H1 (cell line): ENCODE measurements at places on chromosomes 11 and 22.

- no peak for DNase-seq
Measured at GRCh38 chr11:64134963-64135362, 30.9 kb downstream of the MACROD1 start.

GRCh38 chr11:15157181-15157580 is 42.5 kb downstream of the INSC start:
- DNase-seq: no peak

- DNase-seq: no peak
Measured at GRCh38 chr11:68999093-68999747, 13.8 kb downstream of the MRGPRF start.

DNA sequence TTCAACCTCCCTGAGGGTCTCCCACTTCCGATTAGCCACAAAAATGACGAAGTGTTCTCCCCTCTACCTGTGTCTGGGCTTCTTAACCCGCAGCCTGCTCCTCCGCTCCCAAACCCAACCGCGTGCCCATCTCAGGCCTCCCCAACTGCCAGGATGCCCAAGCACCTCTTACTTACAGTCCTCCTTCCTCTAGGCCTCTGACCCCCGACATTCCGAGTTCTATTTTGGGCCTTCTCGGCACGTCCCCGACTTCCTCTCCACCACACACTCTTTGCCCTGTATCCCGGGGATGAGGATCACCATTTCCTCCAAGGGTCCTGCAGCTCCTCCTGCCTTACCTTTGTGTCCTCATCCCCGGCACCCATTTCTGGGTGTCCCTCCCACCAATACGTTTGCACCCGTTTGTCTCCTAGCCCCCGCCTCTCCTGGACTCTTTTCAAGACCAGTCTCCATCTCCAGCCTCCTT is 388 bp upstream of the MUS81 start:
- no peak for DNase-seq

GRCh38 chr11:764322-765024 is 12.8 kb downstream of the GATD1 start:
- no peak for DNase-seq

- DNase-seq: no peak
Measured at GRCh38 chr11:105201166-105201565, 61.6 kb upstream of the CARD18 start.

DNA sequence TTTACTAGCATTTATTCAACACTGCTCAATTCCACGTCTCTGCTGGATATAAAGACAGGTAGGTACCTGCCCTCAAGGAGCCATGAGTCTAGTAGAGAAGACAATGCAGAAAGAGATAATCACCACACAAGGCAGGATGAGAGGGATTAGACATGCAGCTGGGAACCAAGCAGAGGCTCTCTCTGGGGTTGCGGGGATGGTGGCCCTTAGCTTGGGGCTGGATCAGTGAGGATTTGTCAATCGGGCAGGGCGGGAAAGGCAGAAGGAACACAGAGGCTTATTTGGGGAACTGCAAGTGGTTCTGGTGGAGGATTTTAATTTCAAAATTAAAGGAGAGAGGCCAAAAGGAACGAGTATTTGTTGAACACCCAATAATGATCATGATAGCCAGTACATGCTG is 8.5 kb upstream of the DMC1 start:
- no peak for DNase-seq

GRCh38 chr11:129418039-129418438 is 42.4 kb downstream of the BARX2 start:
- no peak for DNase-seq

GRCh38 chr11:125412509-125412908 is 83.6 kb downstream of the FEZ1 start:
- no peak for DNase-seq

DNA sequence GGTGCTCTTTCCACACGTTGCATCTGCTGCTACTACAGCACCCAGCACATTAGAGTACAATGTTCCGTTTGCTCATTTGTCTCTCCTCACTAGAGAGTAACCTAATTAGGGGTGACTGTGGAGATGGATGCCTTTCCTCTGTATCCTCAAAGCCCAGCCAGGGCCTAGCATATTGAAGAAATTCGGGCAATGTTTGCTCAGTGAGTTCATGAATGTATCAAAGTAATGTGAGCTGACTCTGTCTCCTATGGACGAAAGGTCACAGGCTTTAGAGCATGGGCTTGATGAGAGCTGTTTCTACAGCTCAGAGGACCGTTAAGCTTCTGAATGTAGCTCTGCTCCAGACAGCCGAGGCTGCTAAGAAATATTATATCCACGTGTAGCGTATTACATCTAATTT is 67.5 kb downstream of the C11orf58 start:
- no peak for DNase-seq

- no peak for DNase-seq
Measured at GRCh38 chr11:68263444-68264035, 8.2 kb downstream of the C11orf24 start.

GRCh38 chr22:38176170-38176741 is 5.4 kb downstream of the PLA2G6 start:
- no peak for DNase-seq

DNA sequence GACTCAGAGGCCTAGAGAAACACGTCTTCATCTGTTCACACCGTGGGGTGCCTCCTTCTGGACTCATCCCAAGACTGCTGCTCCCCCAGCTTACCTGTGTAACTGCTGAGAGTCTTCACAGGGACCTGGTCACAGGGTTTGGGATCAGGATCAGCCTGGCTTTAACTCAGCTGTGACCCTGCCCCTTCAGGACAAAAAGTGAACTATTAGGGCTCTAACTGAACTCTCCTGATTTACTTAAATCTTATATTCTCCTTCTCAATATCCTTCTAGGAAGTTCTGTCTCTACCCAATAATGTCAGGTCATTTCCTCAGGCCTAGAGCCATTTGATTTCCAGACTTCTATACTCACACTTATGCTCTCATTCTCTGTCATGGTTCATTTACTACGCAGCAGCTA is 108.4 kb downstream of the ZNF280B start:
- DNase-seq: no peak

- no peak for DNase-seq
Measured at GRCh38 chr11:18766015-18766414, 25.6 kb downstream of the PTPN5 start.

DNA sequence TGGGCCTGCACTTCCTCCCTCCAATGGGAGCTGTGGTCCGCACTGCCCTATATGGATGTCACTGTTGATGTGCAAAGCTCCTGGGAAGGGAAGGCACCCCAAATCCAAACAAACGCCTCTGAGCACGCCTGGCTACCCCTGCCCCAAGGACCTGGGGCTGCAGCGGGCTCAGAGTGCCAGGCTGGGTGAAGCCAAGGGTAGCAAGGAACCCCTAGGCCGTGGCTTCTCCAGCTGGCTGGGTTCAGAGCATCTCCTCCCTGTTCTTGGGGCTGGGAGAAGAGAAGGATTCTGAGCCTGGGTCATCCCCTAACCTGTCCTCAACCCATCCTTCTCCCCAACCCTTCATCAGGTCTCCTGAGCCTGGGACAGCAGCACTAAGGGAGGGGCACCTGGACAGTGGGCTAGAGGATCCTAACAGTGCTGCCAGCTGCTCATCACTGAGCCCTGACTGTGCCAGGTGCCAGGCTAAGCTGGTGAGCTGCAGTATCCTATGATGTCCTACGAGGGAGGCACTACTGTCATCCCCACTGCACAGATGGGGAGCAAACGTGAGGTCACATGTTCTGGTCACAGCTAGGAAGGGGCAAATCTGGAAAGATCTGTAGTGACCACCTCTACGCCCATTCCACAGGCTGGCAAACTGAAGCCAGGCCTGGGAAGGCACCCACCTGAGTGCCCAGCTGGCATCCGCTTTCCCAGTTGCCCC is 3.0 kb downstream of the SSTR3 start:
- no peak for DNase-seq

DNA sequence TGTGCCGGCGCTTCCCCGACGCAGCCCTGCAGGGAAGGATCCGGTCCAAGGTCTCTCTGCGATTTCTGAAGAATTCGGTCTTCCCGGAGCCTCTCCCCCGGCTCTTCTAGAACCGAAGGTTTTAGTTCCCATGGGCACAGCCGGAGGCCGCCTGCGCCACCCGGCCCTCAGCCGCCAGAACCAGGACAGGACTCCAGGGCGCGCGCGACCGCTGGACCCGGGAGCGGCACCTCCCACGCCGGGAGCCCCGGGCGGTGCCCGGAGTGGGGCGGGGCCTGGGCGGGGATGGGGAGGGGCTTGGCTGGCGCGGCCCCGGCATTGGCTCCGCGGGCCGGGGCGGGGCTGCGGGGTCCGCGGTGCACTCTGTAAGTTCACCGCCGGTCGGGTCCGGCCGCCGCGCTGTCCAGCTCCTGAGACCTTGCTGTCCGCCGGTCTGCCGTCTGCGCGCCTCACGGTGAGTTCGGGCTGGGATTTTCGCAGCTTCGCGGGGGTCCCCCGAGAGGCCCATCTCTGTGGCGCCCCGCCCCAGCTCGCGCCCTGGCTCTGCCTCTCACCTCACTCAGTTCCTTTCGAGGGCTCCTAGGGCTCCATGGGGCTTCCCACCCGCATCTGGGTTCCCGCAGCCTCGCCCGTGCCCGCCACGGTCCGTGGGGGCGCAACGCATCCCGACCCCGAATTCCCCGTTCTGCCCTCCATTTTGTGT is at the start of gene CDC42EP2:
TSS of gene CDC42EP2 (plus strand) at position 366 of the 703 bp plus-strand sequence. CDS start 6,033 bp downstream, outside the sequence.
- peak; percentile 87 for DNase-seq

GRCh38 chr22:43151251-43152002 is at the start of gene TSPO:
TSPO (plus strand) TSS chr22:43151559; CDS start chr22:43159239, 7,680 bp downstream.
- DNase-seq: peak; percentile 76

DNA sequence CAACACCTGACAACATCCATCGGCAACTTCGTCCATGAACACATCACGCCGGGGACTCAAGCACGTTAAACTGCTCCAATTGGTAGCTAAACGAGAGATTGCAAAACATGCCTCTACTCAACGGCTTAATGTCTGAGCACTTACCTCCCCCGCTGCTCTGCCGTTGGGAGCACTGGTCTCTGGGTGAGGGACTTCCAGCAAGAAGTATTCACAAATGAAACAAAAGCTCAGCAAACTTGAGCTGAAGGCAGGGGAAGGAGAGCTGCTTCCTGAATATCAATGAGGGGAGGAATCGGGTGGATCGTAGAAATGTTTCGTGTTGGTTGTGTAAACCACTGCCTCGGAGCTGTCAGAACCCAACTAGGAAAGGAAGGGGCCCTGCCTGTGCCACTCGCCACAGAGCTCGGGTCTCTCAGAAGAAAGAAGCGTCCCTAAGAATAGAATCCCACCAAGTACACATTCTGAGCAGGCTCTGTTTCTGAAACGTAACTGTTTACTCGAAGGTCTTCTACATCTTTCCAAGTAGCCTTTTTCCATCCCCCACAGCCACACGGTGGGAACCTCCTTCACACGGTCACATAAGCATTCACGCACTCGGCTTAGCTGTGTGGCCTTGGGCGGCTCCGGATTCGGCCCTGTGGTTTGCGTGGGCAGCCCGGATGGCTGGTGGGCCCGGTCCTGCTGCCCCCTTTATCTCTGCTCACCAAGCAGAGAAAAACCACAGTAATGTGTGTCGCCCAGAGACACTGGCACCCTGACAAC is at the start of gene MLC1:
TSS of gene MLC1 (minus strand) at position 216 of the 762 bp plus-strand sequence. CDS start 524 bp downstream, outside the sequence.
- no peak for DNase-seq
